ENCODE measurements at places on chromosomes 6 and 20.

DNA sequence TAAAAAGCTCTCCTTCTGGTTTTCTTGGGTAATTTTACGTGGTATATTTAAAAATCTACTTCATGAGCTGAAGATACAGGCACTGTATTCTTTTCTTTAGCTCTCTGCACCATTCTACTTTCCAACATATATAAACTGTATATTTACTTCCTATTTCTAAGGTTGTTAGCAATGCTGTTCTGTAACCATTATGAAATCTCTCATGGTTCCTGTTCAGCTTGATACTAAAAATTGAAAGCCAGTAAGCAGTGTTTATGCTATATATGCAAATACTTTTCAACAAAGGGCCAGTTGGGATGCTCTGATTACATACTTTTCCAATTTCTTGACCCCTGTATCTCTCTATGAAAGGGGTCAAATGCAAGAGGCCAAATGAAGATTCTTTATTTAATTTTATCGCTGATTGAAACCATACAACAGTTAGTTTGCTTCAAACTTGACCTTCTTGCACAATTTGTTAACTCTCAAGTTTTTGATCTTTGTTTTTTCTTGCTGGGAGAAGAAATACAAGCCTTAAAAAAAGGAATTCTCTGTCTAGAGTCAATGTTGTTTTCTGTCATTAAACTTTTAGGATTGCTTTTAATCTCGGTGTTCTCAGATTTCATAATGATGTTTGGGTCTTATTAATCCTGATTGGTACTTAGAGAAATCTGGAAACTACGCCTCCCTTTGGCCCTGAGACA is 223.2 kb downstream of the PRL start:
- DNase-seq, result no peak

DNA sequence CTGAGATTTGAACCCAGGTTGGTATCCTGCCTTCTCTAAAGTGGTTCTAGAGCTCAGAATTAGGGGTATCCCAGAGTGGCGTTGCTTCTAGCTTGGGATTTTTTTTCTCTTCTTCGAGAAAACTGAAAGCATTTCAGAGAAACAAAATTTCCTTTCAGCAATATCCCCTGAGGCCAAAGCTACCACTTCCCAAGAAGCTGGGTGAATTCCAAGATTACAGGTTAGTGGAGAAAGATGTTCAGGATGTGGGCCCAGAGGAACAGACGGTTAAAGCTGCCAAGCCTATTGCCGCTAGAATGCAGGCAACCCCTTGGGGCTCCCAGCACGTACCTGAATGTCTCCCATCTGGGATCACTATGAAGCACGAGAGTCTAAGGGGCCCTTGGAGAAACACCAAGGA is 134.1 kb downstream of the FOXO3 start:
- DNase-seq, result no peak

- no peak for DNase-seq
Observed at GRCh38 chr6:70686548-70687133, 19.0 kb downstream of the SMAP1 start.

DNA sequence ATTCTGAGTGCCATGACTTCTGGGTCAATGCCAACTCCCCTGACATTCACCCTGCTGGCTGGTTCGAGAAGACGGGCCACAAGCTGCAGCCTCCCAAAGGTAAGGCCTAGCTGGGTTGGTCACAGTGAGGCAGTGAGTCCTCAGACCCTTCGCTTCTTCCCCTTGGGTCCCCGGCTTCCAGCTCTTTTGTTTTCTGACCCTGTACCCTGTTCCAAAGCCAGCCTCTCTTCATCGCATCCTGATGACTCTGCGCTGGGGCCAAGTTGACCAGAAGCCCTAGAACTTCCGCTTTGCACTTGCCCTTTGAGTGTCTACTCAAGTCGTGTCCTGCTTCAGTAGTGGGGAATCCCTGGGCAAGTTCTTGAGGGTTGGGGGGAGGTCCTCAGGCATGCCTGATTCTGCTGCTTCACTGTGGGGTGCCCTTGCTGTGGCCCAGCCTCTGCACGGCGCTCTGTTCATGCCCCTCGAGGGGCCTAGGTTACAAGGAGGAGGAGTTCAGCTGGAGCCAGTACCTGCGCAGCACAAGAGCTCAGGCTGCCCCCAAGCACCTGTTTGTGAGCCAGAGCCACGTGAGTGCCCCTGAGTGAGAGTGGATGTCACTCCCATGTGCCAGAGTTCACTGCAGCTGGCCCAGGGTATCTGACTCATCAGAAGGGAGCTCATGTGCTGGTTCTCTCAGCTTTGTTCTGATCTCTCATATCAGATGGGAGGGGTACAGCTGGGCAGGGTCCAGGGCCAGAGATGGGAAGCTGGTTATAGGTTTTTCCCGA is 23.0 kb downstream of the L3MBTL1 start:
- no peak for DNase-seq

GRCh38 chr6:161095916-161096315 is 104.3 kb downstream of the MAP3K4 start:
- no peak for DNase-seq

DNA sequence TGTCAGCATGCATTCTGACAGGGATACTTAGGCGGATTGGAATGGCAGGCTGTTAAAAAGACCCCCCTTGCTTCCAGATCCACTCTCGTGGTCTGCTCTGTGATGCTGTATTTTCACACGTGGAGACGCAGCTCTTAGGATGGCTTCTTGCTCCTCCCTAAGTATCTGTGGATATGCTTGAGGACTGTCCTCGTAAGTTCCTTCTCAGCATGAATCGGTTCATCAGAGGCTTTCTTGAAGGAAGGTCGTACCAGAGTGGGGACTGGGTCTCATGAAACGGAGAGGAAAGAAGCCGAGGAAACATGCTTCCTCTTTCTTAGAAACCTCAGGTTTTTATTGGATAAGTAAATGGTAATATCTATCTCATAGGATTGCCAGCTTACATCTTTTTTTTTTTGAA is 220.4 kb downstream of the FARS2 start:
- DNase-seq, result no peak

DNA sequence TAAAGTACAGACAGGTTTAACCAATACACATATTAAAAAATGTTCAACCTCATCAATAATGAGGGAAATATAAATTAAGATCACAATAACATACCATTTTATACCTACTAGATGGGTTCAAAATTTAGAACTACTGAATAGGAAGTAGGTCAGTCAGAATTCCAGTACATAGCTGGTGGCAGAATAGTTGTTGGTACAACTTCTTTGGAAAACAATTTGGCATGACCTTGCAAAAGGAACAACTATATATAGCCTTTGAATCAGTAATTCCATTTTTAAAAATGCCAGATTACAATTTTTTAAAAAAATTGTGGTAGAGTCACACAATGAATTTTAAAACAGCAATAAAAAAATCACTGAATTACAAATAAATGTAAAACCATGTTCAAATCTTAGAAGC is 165.6 kb downstream of the CDK19 start:
- DNase-seq, result no peak

DNA sequence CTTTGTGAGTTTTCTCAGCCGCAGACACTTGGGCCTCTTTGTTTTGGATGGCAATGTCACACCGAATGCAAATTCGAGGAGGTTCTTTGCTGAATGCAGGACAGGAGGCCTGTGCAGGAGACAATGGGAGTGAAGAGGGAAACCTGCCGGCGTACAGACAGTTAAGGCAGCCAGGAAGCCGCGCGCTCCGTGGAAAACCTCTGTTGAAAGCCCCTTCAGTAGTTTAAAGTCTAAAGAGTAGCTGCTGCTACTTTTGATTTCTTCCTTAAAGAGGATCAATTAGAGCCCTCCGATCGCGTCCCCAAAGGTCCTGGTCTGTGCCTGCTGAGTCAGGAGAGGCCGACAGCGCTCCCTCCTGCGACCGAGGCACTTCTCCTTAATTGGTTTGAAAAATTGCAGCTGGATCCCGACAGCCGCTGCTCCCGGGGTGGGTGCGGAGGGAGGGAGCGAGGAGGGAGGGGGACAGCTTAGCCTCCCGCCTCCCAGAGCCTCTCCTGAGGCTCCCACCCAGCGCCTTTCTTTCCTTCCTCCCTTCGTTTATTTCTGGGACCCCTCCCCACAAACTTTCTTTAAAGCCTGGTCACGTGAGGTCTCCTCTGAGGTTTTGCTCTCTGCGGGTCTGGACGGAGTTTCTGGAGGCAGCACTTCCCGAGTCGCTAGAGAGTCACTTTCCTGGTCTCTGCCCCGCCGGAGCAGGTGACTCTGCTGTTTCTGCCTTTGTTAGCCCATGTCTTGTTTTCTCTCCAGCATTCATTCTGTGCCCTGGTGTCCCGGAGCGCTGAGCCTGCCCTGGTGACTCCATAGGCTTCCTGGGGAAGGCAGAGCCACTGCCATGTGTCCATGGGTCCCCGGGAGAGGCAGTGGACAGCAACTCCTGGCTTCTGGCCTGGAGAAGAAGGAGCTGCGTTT is 22.3 kb upstream of the RPP40 start:
- DNase-seq, result no peak

DNA sequence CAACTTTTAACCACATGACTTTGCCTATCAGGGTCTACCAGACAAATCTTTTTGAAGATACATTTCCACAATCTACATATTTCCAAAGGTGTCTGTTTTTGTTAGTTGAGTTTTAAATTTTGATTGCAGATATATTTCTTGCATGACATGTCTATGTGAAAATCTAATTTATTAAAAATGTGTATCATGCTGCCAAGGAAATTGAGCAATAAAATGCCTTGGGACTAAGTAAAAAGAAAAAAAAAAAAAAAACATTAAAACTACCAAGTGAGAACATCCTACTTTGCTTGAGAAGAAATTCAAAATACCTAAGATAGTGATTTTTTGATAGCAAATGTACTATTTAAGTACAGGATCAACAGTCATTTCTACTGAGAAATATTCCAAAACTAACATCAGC is 17.7 kb downstream of the SLC17A5 start:
- DNase-seq, result no peak

DNA sequence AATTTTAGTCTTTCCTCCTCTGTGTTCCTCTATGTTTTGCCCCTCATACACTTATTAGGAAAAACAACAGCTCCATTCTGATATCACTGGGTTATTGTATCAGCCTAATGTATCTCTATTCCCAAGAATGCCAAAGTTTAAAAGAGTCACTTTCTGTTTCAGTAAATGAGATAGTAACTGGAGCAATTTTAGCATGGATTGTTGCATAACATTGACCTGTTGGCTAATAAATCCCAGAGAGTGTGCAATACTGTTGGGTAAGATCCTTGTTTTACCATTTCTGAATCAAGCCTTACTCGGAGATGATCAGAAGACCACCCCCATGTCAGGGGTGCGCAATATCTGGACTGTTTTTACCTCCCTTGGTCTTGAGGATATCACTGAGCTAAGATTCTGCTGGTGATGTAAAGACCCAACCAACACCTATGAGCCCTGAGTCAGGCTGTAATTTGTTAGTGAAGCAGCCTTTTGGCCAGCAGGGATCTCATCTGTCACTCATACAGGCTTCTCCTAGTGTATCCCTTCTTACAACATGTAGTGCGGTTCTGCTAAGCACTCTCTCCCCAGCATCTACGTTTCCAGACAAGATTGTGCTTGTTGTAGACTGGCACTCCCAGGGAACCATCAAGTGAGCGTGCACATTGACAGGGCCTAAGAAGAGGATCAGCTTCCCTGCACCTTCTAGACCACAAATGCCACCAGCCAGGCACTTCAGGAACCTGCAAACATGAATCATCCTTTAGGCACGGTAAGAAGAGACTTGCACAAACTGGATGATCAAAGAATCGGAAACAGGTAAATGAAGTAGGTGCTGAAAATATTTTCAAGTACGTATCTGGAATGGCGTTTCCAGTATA is 11.5 kb upstream of the IPCEF1 start:
- DNase-seq, result no peak

DNA sequence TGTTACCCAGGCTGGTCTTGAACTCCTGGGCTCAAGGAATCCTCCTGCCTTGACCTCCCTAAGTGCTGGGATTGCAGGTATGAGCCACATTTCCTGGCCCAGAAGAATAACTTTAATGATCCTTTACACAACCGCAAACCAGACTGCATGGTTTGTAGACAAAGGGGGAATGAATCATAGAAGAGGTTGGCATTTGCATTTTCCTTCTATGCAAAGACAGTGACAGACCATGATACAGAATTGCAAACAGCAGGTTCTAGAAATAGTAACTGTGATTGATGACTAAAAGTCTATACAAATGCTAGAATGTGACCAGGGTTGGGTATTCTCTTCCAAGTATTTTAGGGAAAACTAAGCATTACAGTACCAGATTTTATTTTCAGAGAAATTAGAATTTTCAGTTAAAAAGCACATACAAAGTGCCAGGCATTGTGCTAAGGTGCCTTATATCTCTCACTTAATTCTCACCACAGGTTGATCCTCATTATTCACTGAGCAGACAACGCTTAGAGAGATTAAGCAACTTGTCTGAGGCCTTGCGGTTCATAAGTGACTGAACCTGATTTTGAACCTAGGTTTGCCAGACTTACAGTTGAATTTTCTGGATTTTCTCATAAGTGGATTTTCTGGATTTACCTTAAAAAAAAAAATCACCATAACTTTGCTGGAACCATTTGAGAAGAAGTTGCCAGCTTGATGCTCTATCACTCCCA is 146.6 kb downstream of the ZFAND3 start:
- DNase-seq, result no peak

- peak; percentile 76 for DNase-seq
Observed at GRCh38 chr20:50224531-50225255, 34.1 kb downstream of the CEBPB start.

GRCh38 chr6:136901212-136901784 is 20.8 kb upstream of the SLC35D3 start:
- no peak for DNase-seq

- DNase-seq, result no peak
Observed at GRCh38 chr20:9594284-9594875, 80.0 kb downstream of the LAMP5 start.

GRCh38 chr6:43005844-43006243 is 7.9 kb downstream of the MEA1 start:
- no peak for DNase-seq

DNA sequence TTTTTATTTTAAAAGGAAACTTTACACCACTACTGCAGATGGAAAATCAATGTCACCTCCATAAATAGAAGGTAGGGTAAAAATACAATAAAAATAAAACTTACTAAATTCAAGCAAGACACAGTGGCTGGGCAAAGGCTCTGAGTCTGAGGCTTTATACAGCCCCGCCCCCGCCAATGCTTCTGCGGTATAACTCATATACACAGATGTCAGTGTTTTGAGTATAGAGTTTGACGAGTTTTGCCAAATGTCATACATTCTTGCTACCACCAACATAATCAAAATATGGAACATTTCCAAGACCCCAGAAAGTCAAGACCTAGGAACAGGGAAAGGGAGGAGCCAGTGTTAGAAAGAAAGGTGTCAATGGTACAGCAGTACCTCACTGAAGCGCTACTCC is 12.8 kb downstream of the NFATC2 start:
- DNase-seq, result peak; percentile 73

- DNase-seq, result no peak
Observed at GRCh38 chr6:42551217-42551616, 12.6 kb upstream of the UBR2 start.

DNA sequence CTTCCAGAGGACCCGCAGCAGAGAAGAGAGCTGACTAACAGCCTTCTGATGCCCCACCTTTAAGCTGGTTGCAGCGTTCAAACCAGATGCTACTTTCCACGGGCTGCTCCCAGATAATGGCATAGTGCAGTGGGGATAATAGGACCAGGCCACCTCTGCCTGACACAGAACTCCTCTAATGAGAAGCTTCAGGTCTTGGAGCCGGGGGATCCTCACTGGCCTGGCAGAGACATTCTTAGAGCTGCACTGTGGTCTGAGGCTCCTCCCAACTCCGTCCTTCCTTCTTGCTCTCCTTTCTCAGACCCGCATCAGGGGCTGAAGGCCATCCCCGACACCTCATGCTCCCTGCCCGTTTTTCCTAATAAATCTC is 206.6 kb upstream of the MARCKS start:
- DNase-seq, result no peak
